ENCODE measurements at places on chromosomes 6 and 20.

- H3K4me1 ChIP-seq = peaks cover 35% of the 10 kb centered on the region
- H3K36me3 ChIP-seq = peaks cover 6% of the 10 kb centered on the region
- no peak overlapping the region for H3K27ac ChIP-seq
- DNase-seq = peak; percentile 29
- H3K27me3 ChIP-seq = no peaks in the 10 kb centered on the region
- no peak overlapping the region for H3K4me3 ChIP-seq
Observed at GRCh38 chr20:31569163-31570020, 35.7 kb upstream of the ID1 start.

DNA sequence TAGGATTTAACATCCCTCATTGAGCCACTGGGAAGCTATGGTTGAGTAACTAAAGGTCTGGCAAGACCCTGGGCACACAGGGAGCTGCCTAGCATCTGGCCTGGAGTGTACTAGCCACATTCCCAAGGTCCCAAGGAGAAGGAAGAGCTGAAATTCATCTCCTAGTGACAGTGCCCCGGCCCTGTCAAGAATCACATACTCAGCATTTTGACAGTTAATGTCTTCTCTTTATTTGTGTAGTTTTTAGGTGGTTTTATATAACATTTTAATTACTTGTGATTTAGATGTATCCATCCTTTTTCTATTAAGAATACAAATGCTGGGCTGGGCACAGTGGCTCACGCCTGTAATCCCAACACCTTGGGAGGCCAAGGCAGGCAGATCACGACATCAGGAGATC, 40.4 kb downstream of the ALDH5A1 start:
- H3K4me1 ChIP-seq = no peaks in the 10 kb centered on the region
- H3K36me3 ChIP-seq = peaks cover 14% of the 10 kb centered on the region
- H3K27me3 ChIP-seq = no peaks in the 10 kb centered on the region
- no peak overlapping the region for H3K27ac ChIP-seq

GRCh38 chr6:157625764-157626163, 197.3 kb upstream of the SNX9 start:
- no peaks in the 10 kb centered on the region for H3K4me1 ChIP-seq
- no peaks in the 10 kb centered on the region for H3K36me3 ChIP-seq
- H3K27ac ChIP-seq = no peak overlapping the region
- H3K4me3 ChIP-seq = no peak overlapping the region
- no peaks in the 10 kb centered on the region for H3K27me3 ChIP-seq
- no peak for DNase-seq

DNA sequence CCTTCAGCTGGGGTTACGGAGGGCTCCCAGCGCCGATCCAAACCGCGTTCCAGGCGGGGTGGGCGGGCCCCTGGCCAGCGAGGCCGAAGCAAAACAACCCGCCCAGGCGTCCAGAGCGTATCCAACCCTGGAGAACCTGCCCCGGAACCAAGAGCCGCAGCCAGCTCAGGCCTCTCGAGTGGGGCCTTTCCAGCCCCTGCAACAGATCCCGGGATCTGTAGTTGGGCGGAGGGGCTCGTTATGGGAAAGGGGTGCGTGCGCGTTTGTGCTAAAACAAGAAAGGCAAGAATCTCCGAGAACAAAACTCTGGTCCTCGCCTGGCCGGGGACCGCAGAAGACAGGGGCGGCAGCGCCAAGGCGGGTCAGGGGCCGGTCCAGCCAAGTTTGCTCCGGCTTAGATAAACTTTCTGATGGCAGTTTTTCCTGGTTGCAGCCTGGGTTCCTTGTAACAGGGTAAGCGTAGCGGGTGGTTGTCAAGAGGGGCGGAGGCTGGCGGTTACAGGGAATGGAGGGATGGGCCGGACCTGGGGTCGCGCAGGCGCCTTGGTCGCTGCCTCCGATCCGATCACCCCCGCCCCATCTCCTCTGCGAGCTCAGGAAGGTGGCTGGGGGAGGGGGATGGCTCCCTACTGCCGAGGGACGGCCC, 448 bp upstream of the RIN2 start:
- H3K27ac ChIP-seq = no peak overlapping the region
- H3K4me1 ChIP-seq = no peaks in the 10 kb centered on the region
- H3K36me3 ChIP-seq = no peaks in the 10 kb centered on the region
- no peaks in the 10 kb centered on the region for H3K27me3 ChIP-seq

DNA sequence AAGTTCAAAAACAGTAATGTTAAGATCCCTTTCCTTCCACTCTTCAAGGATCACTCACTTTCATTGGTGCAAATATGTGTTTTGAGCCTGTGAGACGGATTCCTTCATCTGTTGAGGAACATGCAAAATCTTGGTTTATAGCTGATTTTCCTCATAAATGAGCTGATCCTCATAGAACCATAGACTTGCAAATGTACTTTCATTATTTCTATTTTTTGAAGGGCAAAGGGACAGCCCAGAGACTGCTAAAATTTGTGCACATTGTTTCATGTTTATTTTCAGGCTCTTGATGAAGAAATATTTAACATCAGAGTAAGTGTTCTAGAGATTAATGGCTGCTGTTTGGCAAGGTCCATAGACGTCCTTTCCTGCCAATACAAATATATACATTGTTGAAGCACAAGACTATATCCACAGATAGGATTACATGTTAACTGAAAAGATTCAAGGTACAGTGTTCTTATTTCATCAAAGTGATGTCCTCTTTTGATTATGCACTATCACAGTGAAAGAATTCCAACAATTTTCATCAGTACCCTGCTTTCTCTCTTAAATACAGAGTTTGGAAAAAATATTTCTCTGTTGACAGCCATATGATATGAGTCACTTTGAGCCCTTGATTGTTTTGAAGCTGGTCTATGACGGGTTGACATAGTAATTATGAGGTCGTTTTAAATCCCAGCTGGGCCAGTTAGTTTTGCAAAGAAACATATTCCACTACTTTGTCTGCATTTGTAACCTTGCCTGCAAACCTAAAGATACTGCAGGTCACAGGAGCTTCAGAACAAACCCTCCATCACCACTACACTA, 95.7 kb downstream of the FILIP1 start:
- H3K4me3 ChIP-seq = no peak overlapping the region
- DNase-seq = no peak
- H3K27ac ChIP-seq = no peak overlapping the region
- no peaks in the 10 kb centered on the region for H3K27me3 ChIP-seq

DNA sequence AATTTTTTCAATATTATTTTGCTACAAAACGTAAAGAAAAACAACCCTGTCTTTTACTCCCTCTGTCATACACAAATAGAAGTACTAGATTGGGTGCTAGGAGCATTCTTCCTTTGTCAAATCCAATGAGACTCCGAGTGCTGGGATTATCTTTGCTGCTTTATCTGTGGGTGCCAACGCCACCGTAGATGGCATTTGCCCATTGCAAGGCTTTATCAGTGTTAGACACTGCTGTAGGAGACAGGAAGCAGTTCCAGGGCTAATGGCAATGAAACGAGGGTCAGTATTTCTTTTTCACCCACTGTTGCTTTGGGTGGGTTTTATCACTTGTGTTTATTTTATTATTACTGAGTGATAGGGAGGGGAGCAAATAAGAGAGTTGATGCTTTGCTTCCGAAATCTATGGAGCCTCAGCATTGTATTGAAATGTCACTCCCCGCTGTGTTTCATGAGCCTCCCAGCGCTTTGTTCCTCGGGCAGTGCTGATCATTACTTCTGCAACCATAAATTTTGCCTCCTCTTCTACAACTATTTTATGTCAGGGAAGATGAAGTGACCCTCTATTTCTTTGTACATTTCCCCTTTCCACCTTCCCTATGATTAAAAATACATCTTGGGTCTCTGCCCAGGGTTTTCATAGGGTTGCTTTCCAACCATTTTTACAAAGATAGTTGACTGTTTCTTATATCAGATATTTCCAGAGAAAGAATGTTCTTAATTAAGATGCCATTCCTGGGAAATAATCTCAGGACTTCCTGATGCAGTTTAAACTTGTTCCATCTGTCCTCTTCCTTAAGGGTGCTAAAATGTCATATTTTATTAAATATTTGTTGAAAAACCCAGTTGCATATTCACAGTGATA, 86.7 kb upstream of the LAMP5 start:
- no peak for DNase-seq
- H3K27me3 ChIP-seq = no peaks in the 10 kb centered on the region
- H3K4me3 ChIP-seq = no peak overlapping the region
- no peak overlapping the region for H3K27ac ChIP-seq
- H3K36me3 ChIP-seq = no peaks in the 10 kb centered on the region

- no peak for DNase-seq
- H3K4me1 ChIP-seq = no peaks in the 10 kb centered on the region
- H3K4me3 ChIP-seq = no peak overlapping the region
- no peaks in the 10 kb centered on the region for H3K36me3 ChIP-seq
Observed at GRCh38 chr6:19399406-19399805, 437.8 kb upstream of the ID4 start.

- DNase-seq = no peak
- no peaks in the 10 kb centered on the region for H3K27me3 ChIP-seq
- no peak overlapping the region for H3K4me3 ChIP-seq
- H3K4me1 ChIP-seq = no peaks in the 10 kb centered on the region
- no peak overlapping the region for H3K27ac ChIP-seq
- no peaks in the 10 kb centered on the region for H3K36me3 ChIP-seq
Observed at GRCh38 chr6:156598855-156599180, 178.4 kb upstream of the ARID1B start.

DNA sequence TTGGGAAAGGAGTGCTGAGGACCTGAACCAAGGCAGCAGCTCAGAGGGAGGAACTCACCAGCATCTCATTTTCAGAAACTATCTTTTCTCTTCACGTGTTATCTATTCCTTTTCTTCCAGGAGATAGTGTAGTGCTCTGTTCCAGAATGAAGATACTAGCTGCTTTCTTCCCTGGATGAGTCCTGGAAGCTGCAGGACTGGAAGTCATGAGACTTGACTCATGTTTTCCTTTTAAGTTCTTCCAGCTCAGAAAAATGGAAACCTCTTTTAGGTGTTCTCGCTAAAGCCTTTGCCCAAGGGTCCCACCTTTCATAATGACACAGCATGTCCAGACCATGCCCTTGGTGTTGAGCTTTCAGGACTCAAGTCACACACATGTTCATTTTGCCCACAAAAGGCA, 106.7 kb downstream of the UNC5CL start:
- no peak overlapping the region for H3K4me3 ChIP-seq
- no peaks in the 10 kb centered on the region for H3K4me1 ChIP-seq
- no peak for DNase-seq
- peaks cover 3% of the 10 kb centered on the region for H3K27me3 ChIP-seq
